ENCODE measurements at places on chromosomes 13 and 19.
A peak's percentile ranks its signal among the peaks of the same experiment; 100 is the strongest.

- no peak for DNase-seq
Observed at GRCh38 chr19:7743425-7743841, 3.9 kb downstream of the CD209 start.

- no peak for DNase-seq
Observed at GRCh38 chr19:41657157-41657556, 30.3 kb upstream of the CEACAM4 start.

GRCh38 chr13:93345024-93345423 lies 118.4 kb downstream of the GPC6 start:
- DNase-seq, result no peak

GRCh38 chr19:27742041-27742440 lies 1470.9 kb downstream of the UQCRFS1 start:
- DNase-seq, result no peak

- no peak for DNase-seq
Observed at GRCh38 chr13:43936647-43937046, 56.9 kb downstream of the LACC1 start.

DNA sequence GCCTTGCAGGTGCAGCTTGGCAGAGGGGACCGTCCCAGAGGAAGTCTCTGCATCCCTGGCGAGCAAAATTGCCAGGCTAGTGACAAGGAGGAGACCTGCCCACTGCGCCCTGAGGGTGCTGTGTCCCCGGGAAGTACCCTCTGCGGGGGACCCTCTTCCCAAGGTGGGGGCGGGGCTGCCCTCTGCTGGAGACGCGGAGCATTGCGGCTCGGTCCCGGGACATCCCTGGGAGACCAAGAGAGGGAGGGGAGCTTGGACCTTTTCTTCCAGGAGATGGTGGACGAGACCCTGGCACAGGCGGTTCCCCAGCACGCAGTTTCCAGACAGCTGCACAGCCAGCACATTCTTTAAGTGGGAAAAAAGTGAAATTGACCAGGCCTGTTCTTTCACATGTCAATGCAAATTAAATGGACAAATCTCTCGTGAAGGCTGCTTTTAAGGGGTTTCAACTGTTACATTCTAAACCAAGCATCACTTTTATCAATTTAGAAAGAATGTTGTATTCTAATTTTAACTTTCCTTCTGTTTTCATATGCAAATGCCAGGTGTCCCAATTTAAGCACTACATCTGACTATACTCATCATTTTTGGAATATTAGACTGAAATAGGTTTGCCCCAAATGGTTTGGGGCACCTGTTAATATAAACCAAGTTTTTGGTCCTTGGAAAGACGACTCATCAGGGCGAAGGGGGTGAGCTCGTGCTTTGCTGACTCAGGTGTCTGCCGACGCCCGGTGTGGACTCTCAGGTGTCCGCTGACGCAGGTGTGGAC lies 60.7 kb downstream of the MCF2L start:
- no peak for DNase-seq

GRCh38 chr13:109418111-109418510 lies 368.3 kb downstream of the IRS2 start:
- no peak for DNase-seq

GRCh38 chr13:43953370-43953769 lies 73.7 kb downstream of the LACC1 start:
- no peak for DNase-seq

DNA sequence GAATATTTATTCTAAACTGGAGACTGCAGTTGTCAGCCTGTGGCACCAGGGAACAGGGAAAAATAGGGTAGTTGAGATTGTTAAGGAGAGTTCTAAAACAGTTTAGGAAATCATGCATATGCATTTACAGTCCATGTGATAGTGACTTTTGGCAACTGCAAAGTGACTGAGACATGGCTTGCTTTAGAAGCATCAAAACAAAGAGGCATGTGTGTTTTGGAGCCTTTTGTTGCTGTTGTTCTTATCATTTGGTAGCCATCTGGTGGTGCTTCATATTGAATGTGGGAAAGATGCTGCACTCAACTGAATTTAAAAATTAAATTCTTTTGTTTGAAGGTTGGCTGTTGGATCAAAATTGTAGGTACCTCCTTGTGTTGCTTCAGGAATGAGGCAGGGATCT lies 10.2 kb upstream of the EBPL start:
- DNase-seq, result no peak

- no peak for DNase-seq
Observed at GRCh38 chr19:39372047-39372802, 18.7 kb downstream of the PAF1 start.

DNA sequence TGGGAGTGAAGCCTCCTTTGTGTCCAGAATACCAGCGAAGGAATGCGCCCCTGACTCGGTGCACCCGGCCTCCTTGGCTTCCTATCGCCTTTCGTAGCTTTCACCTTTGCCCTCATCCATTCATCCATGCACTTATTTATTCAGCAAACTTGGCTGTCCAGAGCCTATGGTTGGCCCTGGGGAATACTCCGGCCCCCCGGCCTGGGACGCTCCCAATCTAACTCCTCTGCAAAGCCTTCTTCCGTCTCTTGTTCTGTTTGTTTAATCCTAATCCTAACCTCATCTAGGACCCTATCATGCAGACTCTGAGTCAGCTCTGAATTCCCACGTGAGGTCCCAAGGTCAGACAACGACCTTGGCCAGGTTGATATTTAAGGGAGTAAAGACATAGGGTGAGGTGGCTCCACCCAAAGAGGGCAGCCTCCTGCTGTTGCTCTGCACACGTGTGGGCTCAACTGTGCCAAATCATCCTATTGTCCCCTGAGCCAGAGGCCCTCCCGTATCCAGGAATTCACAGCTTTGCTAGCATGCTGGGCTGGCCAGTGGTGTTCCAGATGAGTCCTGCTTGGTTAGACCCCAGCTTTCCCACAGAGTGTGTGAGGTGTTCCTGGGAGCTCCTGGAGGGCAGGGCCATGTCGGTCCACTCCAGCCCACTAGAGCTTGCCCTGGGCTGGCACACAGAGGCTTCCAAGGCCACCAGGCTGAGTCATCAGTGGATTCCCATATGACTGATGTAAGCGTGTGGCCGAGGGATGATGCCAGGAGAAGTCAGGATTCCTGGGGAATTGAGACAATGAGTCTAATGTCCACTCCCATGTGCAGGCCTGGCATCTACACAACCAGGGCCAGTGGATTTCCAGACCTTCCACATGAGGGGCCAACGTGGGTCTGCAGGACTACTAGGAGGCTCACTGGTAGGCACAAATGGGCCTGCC lies 6.5 kb upstream of the CCNE1 start:
- DNase-seq, result no peak

- DNase-seq, result peak; percentile 81
Observed at GRCh38 chr19:13849991-13850909, 26.7 kb upstream of the NANOS3 start.

- peak; percentile 98 for DNase-seq
Observed at GRCh38 chr13:110915057-110915873, at the start of gene ANKRD10. Gene ANKRD10, minus strand, starts transcription at chr13:110915069. Its CDS starts 135 bp downstream, at chr13:110914934.

DNA sequence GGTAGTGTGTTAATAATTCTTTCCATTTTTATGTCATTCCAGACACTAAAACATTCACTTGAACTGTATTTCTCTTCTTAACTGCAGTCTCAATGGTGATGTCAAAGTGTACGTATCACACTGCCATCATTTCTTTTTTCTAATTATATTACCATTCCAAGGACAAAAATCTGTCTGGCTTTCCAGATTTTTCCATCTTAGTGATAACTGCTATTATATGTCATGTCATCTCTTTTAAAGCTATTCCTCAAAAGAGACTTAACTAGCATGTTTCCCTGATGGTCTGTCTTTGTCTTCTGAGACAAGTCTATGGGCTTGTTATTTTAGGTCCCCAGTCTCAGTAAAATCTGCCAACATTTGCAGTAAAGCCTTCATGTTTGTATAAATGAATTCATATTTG lies 1207.1 kb downstream of the PCDH17 start:
- DNase-seq, result no peak
